Posterior cingulate gyrus (tissue), 11 donors: ENCODE measurements at places on chromosomes 6 and 20.

DNA sequence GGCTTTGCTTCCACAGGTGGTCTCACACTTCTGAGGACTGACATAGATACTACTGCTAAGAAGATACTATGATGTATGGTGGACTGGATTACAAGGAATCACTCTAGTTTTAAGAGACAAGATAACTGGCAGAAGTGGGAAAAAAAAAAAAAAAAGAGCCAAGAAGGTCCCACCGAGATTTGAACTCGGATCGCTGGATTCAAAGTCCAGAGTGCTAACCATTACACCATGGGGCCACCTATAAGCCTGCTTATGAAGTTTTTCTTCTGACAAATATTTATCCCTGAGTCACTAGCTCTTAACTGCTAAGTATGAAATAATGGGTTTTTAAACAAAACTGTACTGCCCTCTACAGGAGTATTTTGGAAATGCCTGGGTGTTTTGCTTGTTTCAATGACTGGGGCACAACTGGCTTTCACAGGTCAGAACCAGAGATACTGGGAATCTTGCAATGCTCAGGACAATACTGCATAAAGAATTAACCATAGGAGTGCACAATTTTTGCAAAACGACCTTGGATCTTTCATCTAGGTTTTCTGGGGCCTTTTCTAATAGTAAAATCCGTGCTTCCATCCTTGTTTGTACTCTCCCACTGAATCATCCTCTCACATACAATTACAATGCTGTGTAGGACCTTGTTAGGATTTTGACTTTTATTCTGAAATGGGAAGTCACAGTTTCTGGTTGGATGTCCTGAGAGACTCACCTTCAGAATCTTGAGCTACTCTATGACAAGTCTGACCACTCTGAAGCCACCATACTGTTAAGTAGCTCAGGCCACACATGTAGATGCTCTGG, 116.3 kb downstream of the OR2B2 start:
- DNase-seq, result no peak

GRCh38 chr6:30754631-30755030, 10.3 kb upstream of the IER3 start:
- no peak for DNase-seq

GRCh38 chr20:14817101-14817500, 479.7 kb upstream of the FLRT3 start:
- no peak for DNase-seq

GRCh38 chr20:32858701-32859372, at the start of gene EFCAB8:
TSS of gene EFCAB8 (plus strand) at chr20:32858923. CDS start at chr20:32863793, 4,870 bp downstream.
- DNase-seq, result no peak

- peak; percentile 11 for DNase-seq
These were observed 132.7 kb upstream of the LRFN2 start for GRCh38 chr6:40719671-40720374.

- DNase-seq, result no peak
These were observed 587.5 kb downstream of the RFPL4B start for GRCh38 chr6:112934433-112935327.

GRCh38 chr6:6749702-6750491, 161.4 kb downstream of the LY86 start:
- no peak for DNase-seq

- DNase-seq, result no peak
These were observed 25.3 kb downstream of the MBOAT1 start for GRCh38 chr6:20186981-20187380.

DNA sequence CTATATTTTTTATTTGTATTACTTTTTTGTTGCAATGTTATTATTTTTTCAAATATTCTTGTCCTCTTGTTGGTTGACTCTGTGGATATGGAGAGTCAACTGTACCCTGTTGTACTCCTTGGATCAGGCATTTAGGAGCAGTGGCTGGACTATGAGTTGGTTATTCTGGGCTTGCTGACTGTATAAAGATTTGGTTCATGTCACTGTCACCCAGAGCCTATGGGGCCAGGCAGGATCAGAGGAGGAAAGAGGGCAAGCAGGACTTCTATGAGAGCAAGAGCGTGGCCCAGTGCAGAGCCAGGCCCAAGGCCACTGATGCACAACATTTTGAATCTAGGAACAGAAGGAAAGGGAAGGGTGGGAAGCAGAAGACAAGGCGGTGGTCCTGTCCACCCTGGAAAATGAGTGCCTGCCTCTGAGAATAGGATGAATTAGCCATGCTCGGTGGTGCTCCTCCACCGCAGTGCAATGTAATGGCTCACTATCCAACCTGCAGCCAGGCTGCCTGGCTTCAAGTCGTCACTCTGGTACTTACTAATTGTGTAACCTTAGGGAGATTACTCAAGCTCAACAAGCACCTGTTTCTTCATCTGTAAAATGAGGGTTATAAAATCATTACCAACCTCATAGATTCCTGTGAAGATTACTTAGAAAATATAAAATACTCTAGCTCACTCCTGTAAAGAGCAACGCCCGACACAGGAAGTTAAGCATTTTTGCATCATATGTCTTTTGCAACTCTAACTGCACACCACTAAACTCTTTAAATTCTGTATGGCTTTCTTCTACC, 192.1 kb downstream of the KCNQ5 start:
- DNase-seq, result no peak

DNA sequence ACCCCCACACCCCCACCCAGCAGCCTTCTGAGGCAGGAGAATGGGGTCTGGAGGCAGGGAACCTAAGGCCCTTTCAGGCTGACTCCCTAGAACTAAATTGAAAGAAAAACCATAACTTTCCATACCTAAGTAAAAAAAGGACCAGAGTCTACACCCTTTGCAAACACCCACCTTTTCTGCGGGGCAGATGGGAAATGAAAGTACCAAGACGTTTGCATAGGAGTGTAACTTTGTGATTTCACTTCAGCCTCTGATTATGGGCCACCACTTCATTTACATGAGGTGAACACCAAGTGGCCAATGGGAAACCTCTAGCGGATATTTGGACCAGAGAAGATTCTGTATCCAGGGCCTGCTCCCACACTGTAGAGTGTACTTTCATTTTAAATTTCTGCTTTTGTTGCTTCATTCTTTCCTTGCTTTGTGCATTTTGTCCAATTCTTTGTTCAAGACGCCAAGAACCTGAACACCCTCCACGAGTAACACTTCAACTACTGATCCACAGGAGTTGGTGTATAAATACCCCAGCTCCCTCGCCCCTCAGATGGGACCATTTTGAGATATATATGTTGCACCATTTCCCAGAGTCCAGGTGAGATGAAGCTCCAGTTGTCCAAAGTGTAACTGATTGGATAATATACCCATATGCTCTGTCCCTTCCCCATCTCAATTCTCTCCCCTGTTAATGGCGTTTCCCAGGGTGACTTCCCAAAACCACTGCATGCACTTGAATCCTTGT, 18.9 kb upstream of the SRSF6 start:
- DNase-seq, result no peak

DNA sequence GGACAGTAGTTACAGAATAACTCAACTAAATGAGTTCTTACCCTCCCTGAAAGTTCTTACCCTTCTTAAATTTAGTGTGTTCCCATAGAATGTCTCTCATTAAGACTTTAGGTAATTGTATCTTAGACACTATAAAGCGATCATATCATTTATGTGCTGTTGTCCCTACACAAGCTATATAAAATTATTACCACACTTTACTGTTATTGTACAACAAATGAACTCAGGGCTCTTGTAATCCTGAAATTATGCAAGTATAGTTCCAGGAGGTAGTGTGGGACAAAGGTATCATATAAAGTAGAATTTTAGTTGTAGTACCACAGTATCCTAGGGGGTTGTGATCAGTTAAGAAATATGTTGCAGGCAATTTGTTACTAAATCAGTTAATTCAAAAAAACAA, 167.4 kb upstream of the CARMIL1 start:
- DNase-seq, result no peak

GRCh38 chr6:77361018-77361417, 102.3 kb downstream of the HTR1B start:
- DNase-seq, result no peak

DNA sequence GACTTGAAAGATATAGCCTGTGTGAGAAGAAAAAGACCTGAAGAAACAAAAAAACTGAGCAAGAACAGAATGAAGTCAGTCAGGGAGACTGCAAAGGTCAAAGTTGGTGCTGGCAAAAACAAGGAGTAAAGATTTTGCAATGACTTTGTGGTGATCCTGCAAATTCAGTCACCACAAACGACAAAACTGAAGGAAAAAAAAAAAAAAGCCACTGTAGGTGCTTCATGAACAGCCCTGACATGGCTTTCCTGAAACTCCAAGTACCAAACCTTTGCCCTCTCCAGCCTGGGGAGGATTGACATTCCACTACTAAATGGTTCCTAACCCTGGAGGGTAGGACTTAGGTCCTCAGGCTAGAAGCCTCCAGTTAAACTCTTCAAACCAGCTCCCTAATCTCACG, 114.7 kb upstream of the BEND3 start:
- DNase-seq, result no peak

DNA sequence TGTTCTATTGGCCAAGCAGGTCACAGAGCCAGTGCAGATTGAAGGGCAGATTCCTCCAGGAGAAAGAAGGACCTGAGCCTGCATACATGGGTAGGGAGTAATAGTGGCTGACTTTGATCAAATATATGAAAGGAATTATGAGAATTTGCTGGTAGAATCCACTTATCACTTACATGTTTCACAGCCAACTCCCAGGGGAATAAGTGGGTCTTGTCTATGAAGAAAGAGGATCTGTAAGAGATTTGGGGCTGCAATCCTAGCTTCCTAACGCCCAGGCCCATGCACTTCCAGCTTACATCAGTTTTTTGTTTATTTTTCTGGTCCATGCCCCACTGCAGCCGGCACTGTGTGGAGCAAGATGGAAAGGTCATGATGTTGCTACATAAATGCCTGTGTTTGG, 107.9 kb upstream of the SYNDIG1 start:
- no peak for DNase-seq

DNA sequence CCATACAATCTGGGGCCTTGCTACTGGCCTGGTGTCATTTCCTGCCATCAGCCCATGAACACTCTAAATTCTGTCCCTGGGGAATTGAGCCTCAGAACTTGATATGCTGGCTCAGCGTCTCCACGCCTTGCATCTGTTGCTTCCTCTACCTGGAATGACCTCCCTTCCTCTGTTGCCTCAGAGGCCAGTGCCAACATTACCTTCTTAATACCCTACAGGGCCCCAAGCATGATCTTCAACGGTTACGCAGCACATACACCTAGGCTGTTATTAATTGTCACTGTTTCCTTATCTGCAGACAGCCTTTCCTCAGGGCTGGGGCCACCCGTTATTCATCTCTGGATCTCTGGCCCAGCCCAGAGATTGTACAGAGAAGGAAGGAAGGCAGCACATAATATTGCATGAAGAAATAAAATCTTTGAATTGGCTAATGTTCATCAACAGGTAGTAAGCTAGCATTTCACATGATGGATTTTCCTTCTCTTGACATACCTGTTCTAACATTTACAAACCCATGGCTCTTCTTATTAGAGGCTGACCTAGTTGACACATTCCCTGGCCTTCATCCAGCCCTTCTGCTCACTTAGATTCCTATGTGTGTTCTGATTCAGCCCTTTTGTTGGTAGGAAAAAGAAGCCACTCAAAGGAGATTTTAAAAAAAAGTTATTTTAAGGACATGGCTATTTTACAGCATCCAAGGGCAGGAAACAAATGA, 8.4 kb upstream of the RNF182 start:
- DNase-seq, result no peak

DNA sequence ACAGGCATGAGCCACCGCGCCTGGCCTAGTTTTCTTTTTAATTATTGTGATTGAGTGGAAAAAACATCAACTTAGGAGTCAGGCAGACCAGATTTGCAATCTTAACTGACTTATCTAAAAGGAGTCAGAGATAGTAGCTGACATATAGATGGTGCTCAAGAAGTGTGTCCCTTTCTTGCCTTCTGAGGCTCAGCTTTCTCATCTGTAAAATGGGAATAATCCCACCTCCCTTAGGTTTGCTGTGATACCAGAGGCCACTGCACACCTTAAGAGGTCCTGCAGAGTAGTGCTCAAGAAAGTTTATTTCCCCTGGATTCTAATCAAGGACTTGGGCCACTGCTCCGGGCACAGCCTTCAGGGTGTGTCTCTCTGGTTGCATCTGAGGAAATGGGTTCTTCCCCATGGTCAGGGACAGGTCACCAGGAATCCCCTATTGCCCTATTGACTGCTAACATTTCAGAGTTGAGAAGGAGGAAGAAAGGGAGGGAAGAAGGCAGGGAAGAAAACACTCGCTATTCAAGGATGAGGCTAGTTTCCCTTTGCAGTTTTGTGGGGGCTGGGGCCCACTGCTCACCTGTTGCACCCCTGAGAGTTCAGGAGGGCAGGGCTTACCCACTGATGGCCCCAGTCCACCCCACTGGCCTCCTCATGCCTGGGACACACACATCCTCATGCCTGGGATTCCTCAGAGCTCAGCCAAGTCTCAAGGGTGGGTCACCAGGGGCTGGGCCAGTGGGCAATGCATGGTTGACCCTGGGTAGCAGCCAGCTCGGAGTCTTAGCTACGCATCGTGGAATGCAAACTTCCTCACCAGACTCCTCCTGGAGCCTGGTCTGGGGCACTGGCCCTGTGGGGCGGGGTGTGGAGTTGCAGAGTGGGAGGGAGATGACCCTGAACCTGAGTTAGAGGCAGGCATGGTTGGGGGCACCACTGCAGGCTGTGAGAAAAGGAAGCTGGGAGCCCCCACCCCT, 21.2 kb downstream of the C6orf132 start:
- DNase-seq, result no peak

DNA sequence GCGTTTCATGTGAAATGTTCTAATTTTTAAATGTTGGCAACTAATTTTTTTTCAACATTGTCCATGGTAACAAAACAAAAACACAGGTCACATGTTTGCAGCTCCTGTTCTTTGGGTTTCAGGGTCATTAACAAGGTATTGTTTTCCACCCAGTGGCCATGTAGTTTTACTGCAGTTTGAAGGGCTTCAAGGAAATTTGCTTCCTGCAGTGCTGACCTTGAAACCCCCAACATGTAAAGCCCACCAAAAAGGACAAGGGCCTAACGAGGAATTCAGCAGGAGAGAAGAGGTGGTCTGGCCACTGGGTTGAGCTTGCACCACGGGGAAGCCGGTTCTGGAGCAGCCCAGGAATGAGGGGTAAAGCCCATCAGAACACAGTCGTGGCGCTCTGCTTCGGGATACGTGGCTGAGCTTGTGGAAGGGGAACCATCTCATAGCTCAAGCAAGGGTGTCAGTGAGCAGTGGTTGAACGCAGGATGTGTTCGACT, 13.9 kb upstream of the KLHL31 start:
- no peak for DNase-seq

- no peak for DNase-seq
These were observed 182.3 kb upstream of the PRSS16 start for GRCh38 chr6:27065183-27065582.

- no peak for DNase-seq
These were observed 333.2 kb upstream of the PLCB4 start for GRCh38 chr20:8735674-8736073.
